Tracheal epithelial cell (primary cell): ENCODE measurements at places on chromosomes 11 and 22. TPM values are rescaled to one million over a fixed set of nuclear protein-coding genes. Genes with fewer than 3 reads are reported as not detected.

Gene SCUBE2
- total RNA-seq: not detected in 2 replicates

Gene SSTR3
- under 0.01 TPM in 1 of 2 replicates, not detected in the other for total RNA-seq

Gene KRTAP5-11
- total RNA-seq: 0.72 TPM in 1 of 2 replicates, not detected in the other

Gene OSBP
- total RNA-seq: 26.5 and 27.1 TPM in 2 replicates

Gene SLC22A12
- total RNA-seq: not detected in 2 replicates
